ENCODE measurements at places on chromosomes 2 and 18. TPM values are rescaled to one million over a fixed set of nuclear protein-coding genes. Genes with fewer than 3 reads are reported as not detected.

DNA sequence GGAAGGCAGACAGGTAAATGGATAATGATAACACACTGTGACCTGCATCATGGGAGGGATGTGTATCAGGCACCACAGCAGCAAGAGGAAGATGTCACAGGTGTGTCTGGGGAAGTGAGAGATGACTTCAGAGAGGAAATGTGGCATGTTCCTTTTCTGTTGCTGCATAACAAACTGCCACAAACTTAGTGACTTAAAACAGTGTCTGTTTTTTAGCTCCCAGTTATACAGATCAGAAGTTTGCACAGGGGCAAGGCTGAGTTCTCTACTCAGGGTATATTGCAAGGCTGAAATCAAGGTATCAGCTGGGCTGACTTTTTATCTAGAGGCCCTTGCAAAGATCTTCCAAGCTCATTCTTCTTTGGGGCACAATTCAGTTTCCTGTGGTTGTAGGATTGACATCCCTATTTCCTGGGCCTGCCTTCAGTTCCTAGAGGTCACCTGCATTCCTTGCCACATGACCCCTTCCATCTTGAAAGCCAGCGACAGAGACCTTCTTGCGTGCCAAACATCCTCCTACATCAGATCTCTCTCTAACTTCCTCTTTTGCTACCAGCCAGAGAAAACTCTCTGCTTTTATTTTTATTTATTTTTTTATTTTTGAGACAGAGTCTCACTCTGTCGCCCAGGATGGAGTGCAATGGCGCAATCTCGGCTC, 2.1 kb upstream of the MAP3K2 start:
- DNase-seq: no peak

GRCh38 chr2:157986761-157987160, 110.6 kb upstream of the ACVR1 start:
- DNase-seq: no peak

DNA sequence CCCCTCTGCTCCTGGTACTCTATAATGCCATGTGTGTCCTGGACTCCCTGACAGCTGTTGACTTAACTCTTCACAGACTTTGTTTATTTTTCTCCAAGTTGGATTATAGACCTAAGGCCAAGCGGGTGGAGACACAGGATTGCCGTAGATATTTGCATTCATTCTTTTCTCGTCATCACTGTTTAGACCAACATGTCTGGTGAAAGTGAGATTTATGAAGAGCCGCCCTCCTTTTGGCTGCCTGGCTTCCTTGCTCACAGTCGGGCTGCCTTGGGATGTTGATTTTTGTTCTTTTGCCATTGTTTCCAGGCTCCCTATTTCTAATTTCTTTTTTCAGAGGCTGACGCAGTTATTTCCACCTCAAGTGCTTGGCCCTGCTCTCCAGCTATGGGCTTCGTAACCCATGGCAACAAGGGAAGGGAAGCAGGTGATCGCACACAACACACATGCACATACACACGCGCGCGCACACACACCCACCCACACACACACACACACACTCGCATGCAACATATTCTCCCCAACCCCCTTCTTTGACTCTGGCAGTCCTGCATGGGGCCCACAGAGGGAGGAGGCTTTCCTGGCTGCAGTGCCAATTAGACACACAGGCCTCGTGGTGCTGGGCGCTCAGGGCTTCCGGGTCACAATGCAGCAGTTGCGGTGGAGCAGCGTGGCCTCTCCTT, 296.5 kb downstream of the MTX2 start:
- peak; percentile 69 for DNase-seq

DNA sequence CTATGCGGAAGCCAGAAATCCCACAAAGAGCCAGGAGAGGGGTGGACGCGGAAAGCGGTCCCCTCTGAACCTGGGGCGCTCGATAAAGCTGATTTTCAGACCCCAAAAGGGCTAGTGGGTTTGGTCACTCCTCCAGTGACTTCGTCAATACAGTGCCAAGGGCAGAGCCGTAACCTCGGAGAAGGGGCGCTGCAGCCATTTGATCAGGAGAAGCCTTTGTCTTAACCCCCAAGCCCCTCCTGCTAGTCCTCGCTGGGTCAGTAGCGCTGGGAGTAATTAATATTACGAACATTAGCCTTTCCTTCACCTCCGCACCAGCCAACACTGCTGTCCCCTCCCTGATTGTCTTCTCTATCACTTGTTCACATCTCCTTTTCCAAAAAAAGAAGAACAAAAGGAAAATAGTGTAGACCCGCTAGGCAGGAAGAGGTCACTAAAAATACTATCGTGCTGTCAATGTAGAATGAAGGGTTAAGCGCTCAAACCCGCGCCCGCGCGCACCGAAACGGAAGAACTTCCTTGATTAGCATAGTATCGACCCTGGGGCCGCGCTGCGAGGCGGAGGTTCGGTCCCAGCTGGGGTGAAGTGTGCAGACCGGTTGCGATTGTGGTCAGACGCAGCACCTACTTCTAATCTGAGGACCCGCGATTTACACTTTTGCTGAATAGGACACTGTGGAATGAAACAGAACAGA, 63.2 kb upstream of the MAPRE2 start:
- peak; percentile 70 for DNase-seq

DNA sequence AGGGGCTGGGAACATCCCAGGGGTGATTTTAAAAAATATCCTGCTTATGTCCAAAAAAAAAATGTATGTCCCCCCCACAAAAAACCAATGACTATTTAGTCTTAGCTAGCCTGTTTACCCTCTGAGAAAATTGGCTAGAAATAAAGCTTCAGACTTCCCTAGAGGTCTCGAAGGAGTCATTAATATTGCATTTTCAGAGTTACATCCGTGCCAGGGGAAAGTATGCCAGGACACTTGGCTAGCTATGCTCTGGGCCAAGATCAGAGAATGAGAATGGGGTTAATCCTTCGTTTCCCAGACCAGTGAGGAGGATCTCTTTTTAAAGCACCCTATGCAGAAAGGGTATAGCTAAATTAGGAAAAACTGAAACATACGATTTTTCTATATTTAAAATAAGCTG, 183.6 kb downstream of the MC4R start:
- DNase-seq: no peak

DNA sequence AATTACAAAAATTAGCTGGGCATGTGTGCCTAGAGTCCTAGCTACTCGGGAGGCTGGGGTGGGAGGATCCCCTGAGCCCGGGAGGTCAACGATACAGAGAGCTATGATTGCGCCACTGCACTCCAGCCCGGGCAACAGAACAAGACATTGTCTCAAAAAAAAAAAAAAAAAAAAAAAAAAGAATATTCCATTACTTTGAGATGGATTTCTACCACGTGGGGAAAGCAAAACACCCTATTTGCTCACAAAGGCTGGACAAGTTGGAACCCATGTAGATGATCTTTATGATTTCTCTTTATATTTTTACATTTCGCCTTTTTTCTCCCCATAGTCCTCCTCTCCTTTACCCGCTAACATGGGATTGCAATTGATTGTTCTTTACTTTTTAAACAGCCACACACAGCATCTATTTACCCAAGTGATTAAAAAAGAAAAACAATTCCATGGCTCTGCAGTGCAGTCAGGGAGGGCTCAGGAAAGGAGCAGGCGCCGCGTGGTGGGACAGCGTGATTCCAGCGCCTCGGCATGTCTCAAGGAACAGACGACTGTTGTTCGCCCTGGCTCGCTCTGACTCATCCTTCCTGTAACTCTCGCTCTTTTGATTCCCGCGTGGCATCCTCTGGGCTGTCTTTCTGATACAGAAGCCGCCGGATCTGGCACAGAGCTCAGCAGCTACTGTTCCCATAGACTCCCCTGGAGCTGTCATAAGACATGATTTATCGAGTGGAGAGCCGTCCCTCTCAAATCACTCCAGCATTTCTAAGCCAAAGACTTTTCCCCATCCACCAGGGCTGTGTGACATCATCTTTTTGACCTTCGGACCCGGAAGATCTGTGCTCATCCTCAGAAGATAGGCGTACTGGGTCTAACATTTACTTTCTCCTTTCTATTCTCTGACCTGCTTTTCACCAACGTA, 230.4 kb upstream of the AGAP1 start:
- peak; percentile 90 for DNase-seq

GRCh38 chr2:205130111-205130829, 552.0 kb upstream of the NRP2 start:
- DNase-seq: no peak

- peak; percentile 66 for DNase-seq
Measured at GRCh38 chr2:10007921-10008808, 35.2 kb upstream of the KLF11 start.

DNA sequence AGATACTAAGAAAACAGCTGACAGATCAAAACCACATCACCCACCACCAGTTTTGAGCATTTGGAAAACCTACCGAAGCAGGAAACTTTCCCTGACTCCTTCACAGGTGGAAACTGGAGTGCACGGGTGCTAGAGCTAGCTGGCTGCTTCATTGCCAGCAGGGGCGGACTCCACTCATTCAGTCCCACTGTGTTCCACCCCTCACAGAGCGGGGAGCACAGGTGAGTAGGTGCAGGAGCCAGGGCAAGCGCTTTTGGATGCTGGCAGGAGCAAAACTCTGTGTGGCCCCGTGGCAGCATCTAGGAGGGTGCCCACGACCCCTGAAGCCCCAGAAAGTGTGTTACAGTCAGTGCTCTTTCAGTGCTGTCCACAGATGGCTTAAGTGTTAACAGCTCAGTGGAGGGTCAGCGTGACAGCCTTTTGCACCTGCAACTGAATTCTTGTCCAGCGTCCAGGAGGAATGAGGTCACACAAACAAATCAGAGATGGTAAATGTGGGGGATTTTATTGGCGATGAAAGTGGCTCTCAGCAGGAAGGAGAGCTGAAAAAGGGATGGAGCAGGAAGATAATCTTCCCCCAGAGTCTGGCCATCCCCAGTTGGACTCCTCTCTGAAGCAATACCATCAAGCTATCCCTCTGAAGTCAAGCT, 71.1 kb downstream of the TMEM163 start:
- DNase-seq: peak; percentile 19

- DNase-seq: peak; percentile 77
Measured at GRCh38 chr2:100819370-100820272, at the start of gene NPAS2. NPAS2 (plus strand) TSS chr2:100820139; CDS start chr2:100904755, 84,616 bp downstream.

DNA sequence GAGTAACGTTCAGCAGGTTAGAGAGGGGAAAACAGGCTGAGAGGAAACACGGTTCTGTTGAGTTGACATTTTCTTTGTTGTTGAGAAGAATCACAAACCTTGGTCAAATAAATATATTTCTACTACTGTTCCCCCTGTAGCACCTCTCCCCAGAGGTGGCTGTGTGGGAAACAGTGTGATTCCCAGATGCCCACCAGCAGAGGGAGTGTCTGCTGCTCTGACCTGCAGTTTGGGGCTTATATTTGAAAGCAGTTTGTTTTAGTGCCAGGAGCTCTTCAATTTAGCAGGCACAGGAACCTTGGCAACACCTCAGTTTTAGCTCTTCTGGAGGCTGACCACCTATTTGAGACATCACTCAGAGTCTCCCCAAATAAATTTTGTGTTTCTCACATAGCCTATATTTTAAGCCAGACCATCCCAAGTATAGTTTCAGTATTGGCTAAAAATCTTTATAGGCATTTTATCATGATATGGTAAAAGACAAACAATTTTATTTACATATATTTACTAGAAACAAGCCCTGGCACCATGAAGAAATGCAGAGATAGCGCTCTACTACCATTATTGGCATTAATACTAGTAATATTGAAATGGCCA, 75.7 kb downstream of the PIK3C3 start:
- DNase-seq: no peak

DNA sequence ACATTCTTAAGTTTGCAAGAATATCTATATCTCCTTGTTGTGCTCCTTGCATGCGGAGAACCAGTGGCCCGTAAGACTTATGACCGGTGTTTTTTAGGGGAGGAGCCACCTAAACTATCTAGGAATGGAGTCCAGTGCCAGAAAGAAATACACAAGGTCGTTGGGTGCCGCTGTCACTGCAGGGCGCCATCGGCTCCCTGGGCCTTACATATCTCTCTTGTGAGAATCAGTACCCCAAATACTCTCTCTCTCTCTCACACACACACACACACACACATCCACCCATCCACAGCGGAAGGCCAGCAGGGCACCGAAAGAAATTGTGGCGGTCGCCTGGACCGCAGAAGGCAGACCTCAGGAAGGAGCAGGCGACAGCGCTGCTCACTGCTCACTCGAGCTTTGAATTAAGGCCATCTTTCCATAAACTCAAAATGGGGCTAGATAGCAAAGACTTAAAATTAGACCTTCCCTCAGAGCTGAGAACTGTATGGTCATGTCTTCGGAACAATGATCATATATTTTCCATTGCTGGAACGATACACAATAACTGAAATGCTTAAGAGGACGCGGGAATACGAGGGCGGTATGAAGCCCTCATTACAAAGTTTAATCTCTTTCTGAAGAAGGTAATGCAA, 10.4 kb downstream of the NR4A2 start:
- no peak for DNase-seq

- DNase-seq: peak; percentile 40
Measured at GRCh38 chr2:218985325-218986091, 524 bp upstream of the FEV start.

DNA sequence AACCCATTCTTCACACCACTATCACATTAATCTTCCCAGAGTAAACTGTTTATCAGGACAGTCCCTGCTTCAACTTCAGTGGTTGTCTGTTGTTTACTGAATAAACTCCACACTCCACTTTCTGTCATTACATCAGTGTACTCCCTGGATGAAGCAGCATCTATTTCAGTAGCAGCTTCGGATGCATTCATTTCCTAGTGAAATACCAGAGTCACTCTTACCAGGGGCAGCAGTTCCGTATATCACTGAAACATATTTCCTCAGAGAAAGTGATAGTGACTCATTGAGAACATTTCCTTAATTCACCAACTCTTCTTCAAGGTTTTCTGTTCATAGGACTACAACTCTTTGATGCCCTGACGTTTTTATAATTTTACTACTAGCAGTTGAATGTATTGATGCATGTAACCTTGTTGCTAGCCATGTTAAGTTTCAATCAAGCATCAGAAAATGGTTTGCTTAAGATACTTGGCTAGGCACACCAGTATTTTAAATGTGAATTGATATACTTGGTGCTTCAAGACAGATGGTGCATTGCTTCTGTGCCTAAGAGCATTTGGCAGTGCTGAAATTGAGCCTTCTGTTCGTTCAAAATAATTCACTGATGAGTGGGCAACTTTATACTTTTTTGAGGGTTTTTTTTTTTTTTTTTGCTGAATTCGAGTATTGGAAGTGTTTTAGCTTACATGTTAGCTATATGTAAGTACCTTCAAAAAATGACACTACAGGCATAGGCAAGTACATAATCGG, 92.3 kb downstream of the UBE2E3 start:
- DNase-seq: no peak

DNA sequence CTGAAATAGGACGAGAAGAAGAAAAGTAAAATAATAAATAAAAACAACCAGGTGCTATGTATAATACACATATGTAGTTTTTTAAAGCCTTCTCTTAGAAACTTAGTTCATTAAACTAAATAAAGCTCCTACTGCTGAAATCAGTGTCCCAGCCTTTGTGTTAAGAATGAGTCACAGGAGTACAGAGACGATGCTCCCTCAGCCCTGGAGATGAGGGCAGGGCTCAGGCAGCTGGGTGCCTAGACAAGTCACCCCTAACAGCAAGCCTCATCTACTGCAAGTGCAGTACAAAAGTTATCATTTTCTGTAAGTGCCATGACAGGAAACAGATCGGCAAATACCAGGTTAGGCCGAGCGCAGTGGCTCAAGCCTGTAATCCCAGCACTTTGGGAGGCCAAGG, 18.2 kb downstream of the KIDINS220 start:
- no peak for DNase-seq

LIMS3 gene
- 4.6 TPM for total RNA-seq

ITGB6 gene
- total RNA-seq: not detected

TRIM43 gene
- not detected for total RNA-seq

AKAIN1 gene
- not detected for total RNA-seq

MYOM1 gene
- 17.3 TPM for total RNA-seq
